ENCODE measurements at places on chromosomes 7 and 10. TPM values are rescaled to one million over a fixed set of nuclear protein-coding genes. Genes with fewer than 3 reads are reported as not detected.
A peak's percentile ranks its signal among the peaks of the same experiment; 100 is the strongest.

GRCh38 chr7:138903186-138903820, 77.9 kb downstream of the KIAA1549 start:
- DNase-seq = no peak

DNA sequence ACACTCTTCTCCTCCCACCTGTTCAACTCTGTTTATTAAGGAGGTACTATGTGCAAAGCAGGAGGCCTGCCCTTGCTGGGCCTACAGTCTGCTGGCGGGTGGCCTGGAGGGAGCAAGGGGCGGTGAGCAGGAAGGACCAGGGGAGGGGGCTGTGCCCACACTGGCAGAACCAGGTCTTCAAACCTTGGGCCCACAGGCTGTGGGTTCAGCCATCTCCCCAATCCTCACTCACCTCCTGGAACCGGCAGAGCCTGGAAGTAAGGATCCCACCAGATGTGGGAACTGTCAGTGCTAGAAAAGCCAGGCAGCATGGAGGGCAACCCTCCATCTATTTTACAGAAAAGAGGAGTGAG, 50.8 kb downstream of the CAMK2B start:
- no peak for DNase-seq

DNA sequence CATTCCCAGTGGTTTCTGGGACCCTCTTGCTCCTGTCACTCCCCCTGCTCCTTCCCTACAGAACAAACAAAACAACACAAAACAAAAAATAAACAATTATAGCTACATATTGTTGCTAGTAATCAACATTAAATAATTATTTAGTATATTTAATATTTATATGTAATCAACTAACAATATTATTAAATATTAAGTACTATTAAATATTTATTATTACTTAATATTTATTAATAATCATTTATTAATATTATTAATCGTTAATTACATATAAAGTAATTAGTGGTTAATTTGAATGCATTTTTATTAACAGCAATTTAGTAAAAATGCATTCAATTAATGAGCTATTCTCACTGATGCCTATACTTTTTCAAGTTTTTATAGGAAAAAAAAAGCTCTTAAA, 139.4 kb downstream of the ITGB8 start:
- no peak for DNase-seq

- DNase-seq = no peak
Measured at GRCh38 chr7:117869374-117869773, 3.9 kb downstream of the CTTNBP2 start.

The NPY4R gene
- not detected for total RNA-seq

The ZFYVE27 gene
- 28.3 TPM for total RNA-seq

GRCh38 chr7:142587578-142588191, 161.6 kb upstream of the PRSS1 start:
- DNase-seq = peak; percentile 50

DNA sequence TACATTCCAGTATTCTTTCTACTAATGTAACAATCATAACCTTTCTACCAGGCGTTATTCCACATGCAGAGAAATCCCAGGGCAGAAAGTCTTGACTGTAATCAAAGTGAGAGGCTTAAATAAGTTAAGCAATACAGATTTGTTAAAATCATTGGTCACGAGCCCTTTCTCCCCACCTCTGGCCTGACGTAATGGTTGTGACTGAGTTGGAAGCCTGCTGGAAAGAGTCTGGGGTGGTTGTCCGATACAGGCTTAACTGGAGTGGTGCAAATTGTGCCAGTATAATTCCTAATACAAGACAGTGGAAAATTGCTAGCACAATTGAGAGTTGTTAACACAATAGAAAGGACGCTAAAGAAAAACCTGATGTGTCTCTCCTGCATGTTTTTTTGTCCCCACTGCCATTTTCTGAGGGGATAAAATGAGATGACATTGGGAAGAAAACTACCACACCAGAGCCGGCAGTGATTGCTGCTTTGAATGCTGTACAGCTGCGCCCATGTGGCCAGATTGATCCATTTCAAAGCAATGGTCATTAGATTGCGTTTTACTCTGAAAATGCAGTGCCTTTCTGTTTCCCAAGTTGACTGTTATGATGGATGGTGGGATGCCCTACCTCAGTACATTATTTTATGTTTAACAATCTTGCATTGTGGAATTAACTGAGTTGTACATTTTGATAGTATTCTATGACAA, 190.8 kb downstream of the POU6F2 start:
- no peak for DNase-seq

GRCh38 chr7:22268884-22269421, 88.0 kb downstream of the RAPGEF5 start:
- no peak for DNase-seq

DNA sequence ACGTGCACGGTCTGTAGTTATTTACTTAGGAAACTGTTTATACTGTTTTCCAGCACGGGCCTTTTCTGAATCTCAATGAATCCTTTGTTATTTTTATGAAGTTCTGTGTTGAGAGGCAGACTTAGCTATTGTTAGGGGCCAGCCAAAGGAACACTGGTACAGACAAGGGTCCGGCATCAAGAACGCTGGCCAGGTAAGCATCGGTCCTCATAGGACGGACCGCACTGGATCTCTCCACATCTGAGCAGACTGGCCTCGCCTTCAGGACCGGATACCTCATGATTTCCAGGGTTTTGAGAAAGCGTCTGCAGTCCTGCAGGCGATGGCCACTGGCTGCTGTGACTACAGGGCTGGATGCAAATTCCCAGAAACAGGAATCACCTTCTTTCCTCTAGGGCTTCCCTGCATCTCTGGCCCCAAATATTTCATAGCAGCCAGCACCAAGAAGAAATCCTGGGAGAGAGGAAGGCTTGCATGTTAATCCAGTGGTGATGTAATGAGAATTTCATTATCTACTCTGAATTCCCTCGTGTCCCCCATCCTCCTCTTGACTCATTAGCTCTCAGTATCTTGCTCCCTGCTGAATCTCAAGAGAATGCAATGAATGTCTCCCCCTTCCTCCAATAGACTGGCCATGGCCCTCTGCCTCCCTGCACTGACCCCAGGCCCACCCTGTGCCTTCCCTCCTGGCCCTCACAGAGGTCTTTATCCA, 325.4 kb upstream of the NPVF start:
- no peak for DNase-seq

GRCh38 chr7:108911016-108911415, 341.3 kb downstream of the DNAJB9 start:
- DNase-seq = no peak

DNA sequence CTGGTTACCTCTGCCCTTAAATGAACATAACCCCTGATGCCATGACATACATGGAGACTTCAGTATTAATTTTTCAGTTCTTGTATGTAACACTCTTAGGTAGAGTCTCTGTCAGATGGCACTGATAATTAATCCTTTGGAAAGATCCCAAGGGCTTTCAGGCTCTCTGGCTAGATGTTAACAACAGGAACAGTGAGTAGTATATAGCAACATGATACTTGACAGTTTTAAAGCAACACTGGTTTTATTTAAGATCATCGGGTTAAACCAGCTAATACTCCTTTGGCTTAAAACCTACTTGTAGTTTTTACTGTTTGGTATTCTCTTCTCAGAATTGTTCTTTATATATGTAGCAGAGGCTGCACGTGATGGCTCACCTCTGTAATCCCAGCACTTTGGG, 27.3 kb downstream of the AHCYL2 start:
- DNase-seq = no peak

- DNase-seq = no peak
Measured at GRCh38 chr7:116601426-116601825, 70.6 kb upstream of the MET start.

DNA sequence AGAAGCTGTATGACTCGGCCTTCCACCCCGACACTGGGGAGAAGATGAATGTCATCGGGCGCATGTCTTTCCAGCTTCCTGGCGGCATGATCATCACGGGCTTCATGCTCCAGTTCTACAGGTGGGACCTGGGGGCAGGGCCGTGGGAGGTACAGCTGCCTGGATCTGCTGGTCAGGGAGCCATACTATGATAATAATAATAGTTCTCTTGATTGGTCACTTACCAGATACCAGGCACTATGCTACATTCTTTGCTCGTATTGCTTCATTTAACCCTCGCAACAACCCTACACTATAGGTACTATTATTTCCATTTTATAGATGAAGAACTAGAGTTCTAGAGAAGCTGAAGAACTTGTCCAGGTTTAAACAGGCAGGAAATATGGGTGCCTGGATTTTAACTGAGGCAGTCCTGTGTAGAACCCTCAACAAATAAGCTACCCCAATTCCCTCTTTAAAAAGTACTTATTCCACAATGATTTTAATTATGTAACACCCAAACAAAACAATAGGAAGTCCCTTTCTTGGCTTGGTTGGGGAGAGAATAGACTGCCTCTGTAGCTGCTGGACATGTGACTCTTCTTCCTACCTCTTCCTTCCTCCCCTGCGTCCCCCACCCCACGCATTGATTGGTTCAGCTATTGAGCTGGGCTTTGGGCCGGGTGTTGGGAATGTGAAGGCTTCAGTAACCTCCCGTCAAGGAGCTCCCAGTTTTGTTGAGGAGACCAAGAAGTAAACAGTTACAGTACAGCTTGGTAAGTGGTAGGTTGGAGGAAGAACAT, 12.8 kb downstream of the SFXN2 start:
- no peak for DNase-seq

GRCh38 chr10:127243490-127244272, 47.3 kb upstream of the INSYN2A start:
- peak; percentile 67 for DNase-seq

DNA sequence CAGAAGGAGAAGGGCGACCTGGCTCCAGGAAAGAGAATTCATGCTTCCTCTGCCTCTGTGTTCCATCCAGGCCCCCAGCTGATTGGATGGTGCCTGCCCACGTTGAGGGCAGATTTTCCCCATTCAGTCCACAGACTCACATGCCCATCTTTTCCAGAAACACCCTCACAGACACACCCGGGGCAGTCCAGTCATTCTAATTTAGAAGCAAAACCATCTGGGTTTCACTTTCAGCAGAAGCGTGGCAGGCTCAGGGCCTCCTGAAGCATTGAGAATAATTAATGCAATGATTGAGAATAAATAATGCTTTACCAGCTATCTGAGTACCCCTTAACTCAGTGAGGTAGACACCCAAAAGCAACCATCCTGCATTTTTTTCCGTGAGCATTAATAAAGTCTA, 30.2 kb upstream of the CREB5 start:
- DNase-seq = no peak

DNA sequence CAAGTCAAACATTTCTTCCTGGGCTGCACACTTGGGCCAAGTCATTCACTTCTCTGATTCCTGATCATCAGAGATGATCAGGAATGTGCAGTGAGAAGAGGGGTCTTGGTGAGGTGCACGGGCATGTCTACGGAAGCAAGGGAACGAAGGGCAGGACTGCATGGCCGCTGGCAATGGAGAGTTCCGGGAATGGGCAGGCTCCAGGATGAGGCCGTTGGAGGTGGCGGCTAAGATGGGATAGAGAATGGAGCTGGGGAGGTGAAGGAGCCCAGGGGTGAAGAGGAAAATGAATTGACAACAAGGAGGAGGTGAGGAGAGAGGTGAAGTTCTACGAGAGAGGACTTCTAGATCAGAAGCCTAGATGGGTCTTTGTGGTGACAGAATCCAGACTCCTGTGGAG, 260.0 kb downstream of the GRID1 start:
- DNase-seq = no peak

- no peak for DNase-seq
Measured at GRCh38 chr10:111648046-111648445, 535.5 kb downstream of the GPAM start.

- no peak for DNase-seq
Measured at GRCh38 chr10:119391440-119392251, 150.9 kb downstream of the RGS10 start.

The PRDX3 gene
- total RNA-seq = 114 TPM

DNA sequence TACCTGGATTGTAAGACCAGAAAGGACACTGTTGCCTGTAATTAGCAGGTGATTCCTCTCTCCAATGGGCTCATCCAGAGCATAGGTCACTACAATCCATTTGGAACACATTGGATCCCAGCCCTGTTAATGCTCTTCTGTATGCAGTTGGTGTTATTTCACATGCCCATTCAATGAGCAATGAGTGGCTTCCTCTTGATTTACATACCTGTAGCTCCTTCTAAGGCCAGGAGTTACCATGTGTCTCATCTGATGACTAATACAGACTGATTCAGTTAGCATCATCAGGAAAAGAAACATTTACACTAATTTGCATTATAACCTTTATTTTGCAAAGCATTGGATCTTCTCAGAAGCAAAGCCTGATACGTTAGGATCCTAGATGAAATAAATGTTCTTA, 83.1 kb upstream of the NPVF start:
- DNase-seq = no peak

GRCh38 chr10:79061441-79062315, 7.1 kb upstream of the ZMIZ1 start:
- no peak for DNase-seq

The SPDYE2 gene
- total RNA-seq = not detected

GRCh38 chr7:157411580-157411979, 74.8 kb downstream of the DNAJB6 start:
- no peak for DNase-seq

DNA sequence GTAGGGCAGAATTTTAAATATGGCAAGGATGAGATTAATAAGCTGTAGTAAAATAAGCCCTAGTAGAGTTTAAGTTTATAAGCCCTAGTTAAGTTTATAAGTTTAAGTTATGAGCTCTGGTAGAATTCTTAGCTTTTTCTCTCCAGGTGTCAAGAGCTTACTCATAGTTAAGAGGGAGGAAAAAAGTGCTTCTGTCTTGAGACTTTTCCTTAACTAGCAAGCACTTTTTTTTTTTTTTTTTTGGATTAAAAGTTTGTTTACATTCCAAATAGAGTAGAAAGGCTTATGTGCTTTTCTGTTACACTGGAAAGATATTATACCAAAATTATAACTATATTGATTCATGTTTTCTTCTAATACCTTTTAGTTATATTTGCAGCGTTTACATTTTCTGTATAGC, 25.5 kb upstream of the MPP7 start:
- no peak for DNase-seq

DNA sequence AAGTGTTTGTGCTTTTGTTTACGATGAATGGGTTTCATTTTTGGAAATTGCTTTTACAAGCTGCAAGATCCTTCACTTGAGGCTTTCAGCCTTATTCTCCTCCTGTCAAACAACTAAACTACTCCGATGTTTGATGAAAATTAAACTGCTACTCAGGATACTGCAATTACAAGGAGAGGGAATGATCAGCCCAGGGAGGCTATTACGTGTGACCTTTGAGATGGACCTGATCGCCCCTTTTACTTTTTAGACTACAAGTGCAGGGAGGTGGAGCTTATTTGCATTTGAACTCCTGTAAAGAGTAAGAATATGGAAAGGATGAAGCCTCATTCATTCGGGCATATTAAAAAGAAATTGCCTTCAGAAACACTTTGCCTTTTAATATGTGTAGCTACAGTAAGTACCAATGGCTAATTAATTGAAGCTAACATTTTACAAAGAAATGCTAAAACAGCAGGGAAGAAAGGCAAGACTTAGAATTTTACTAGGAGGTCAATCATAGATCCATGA, 219.1 kb downstream of the PHTF2 start:
- DNase-seq = no peak

All from Calu3 (cell line).